ENCODE measurements at places on chromosomes 3 and 15. TPM values are rescaled to one million over a fixed set of nuclear protein-coding genes. Genes with fewer than 3 reads are reported as not detected.

The SLC9C1 gene
- total RNA-seq: not detected

The GHSR gene
- total RNA-seq: not detected

The UBA3 gene
- total RNA-seq: 40.2 TPM

The SCN5A gene
- not detected for total RNA-seq

The AADACL2 gene
- not detected for total RNA-seq

The TTLL13 gene
- total RNA-seq: not detected

The SOX14 gene
- total RNA-seq: not detected

The DUT gene
- 85.2 TPM for total RNA-seq

DNA sequence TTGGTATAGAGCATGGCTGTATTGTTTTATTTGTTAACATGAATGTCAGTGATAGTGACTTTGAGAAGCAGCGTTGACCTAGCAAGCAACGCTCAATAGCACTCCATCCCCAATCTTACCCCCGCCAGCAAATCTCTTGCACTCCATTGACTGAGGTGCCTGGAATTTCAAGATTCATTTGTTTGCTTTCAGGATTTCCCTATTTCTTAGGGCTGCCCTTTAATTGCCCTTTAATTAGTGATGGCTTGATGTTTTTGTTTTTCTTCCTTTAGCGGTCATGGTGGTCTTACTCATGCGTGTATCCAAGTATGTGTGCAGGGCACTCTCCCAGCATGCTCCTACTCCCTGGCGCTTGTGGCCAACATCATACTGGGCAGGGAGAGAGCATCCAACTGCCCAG lies 216.8 kb upstream of the TBL1XR1 start:
- DNase-seq: no peak

GRCh38 chr3:30020380-30020779 lies 586.0 kb upstream of the TGFBR2 start:
- DNase-seq: no peak

DNA sequence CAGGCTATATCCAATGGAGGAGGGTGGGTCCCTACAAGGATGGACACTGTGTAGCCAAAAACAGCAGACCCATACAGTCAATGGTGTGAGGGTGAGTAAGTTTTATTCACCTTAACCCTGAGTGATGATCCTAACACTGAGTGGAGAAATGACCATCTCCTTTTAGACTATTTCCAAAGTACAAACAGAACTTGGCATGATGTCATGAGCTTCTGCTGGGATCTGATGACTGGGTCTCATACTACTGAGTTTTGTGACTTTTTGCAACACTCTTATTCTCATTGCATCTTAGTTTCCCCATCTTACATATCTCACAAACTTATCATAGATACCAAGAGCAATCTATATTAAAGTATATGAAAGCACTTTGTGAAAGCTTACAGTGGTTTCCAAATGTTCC lies 330.3 kb upstream of the CFAP20DC start:
- no peak for DNase-seq

DNA sequence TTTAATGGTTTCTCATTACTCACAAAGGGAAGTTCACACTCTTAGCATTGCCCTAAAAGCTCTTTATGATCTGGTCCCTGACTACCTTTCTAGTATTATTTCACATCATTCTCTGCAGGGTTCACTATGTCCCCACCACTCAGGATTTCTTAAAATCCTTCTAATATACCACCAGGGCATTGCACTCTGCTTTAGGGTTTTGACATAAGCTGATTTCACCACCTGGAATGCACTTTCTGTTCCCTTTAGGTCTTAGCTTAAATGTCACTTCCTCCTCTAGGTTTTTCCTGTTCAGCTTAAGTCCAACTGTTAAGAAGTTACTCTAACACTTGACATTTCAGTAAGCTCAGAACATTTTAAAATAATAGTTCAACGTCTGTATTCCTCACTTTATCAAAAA lies 81.7 kb downstream of the HCN4 start:
- no peak for DNase-seq

- peak; percentile 97 for DNase-seq
These were observed at the start of gene WWTR1 for GRCh38 chr3:149657926-149658743. Gene WWTR1 (minus strand): TSS chr3:149658025. CDS start chr3:149657306, 719 bp downstream.

- DNase-seq: peak; percentile 97
These were observed at the start of gene FSIP1 for GRCh38 chr15:39782441-39783138. Gene FSIP1 (minus strand): TSS chr15:39782841. CDS start chr15:39776524, 6,317 bp downstream.

- DNase-seq: no peak
These were observed 38.4 kb downstream of the RAB11A start for GRCh38 chr15:65907661-65908060.

GRCh38 chr3:156040041-156040440 lies 80.3 kb upstream of the KCNAB1 start:
- DNase-seq: no peak

GRCh38 chr3:87837076-87837475 lies 221.7 kb downstream of the CGGBP1 start:
- DNase-seq: no peak

DNA sequence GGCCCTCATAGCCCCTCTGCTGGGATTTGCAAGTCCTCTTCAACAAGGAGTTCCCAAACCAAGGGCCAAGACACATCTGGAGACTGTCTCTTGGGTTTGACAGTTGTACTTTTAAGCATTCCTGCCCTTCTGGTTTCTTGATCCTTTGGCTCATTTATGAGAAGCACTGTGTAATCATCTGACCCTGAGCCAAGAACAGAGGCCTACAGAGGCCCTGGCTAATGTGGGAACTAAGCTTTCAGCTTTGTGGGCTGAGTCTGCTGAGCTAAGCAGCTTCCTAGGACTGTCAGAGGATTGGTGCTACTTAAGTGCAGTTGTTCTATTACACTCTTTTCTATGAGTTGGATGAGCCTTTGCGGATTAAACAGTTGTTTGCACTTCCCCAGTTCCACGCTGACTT lies 178.3 kb downstream of the KBTBD8 start:
- no peak for DNase-seq

DNA sequence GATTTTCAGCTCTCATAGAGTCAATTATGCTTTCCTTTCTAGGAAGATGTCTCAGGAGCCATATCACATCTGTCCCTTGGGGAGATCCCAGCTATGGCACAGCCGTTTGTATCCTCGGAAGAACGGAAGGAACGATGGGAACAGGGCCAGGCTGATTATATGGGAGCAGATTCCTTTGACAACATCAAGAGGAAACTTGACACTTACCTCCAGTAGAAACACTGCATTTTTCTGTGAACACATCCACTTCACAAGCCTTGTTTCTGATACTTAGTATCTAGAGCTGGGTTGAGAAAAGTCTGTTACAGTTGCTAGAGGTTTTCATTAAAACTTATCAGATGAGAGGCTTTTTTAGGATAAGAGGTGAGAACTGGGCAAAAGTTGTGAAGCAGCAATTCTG lies 35.4 kb downstream of the GYG1 start:
- no peak for DNase-seq

GRCh38 chr15:74725225-74725774 lies at the start of gene CYP1A1:
Gene CYP1A1 (minus strand): TSS chr15:74725528. CDS start chr15:74723097, 2,431 bp downstream.
- DNase-seq: peak; percentile 39

- DNase-seq: no peak
These were observed 21.0 kb upstream of the CHRNB4 start for GRCh38 chr15:78662028-78662427.

- no peak for DNase-seq
These were observed 46.8 kb downstream of the EOMES start for GRCh38 chr3:27675287-27675686.
